ENCODE measurements at places on chromosomes 4 and X.
A peak's percentile ranks its signal among the peaks of the same experiment; 100 is the strongest.

- DNase-seq, result peak; percentile 26
Observed at GRCh38 chr4:69830560-69831269, 29.2 kb downstream of the SULT1E1 start.

DNA sequence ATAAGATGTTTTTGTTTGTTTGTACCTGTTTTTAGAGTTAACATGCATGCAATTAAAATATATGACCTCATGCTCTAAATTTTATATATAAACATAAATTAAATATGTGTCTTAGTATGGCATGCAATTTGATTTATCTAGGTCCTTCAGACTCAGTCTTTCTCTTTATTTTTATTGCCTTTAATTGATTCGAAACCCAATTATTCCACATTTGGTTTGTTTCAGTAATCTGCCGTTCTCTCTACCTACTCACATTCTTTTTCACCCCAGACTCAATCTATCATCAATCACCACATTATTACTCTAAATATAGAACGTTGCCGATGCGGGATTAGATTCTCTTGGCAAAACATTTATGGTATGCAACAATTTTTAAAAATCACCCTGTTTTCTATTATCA, 1492.8 kb downstream of the RAPGEF2 start:
- DNase-seq, result no peak

GRCh38 chr4:97367878-97368277, 775.4 kb downstream of the STPG2 start:
- peak; percentile 11 for DNase-seq

DNA sequence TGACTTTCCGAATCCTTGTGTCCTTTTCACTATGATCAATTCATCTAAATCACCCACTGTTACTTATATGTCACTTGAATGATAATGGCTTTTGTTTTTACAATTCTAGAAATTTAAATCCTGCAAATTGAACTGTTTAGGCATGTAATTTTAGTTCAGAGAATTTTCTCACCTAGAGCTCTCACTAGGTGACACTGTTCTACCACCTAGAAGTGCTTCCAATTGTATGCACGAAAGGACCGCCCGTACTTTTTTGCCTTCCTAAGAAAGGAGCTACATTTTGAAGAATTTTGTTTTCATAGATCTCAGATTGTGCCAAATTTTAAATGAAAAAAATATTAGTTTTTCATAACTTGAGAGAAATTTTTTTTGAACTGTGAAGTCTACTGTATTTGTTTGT, 481.6 kb upstream of the FSTL5 start:
- DNase-seq, result peak; percentile 7

- DNase-seq, result no peak
Observed at GRCh38 chr4:20251031-20251795, 492 bp upstream of the SLIT2 start.

DNA sequence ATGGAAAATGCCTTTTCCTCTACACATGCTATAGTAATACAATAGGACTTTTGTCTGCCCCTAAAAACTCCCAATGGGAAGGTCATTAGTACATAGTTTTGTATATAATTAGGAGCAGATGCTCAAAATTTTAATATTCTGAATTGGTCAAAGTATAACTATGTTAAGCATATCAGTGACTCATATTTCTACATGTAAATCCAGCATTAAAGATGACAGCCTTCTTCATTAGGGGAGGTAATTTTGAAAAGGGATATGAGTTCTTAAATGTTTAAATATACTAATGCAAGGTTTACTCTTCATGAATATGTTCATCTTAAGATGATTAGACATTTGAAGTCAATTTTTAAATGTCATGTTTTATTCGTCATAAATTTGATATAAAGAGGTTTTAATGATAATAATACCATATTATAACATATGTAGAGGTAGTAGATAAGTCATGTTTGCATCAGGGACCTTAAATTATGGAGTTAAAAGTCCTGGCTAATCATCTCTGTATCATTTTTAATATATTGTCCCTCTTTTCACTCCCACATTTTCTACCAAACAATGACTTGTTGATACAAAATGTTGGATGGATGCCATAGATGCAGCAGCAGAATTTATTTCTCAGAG, 218.8 kb downstream of the STPG2 start:
- DNase-seq, result no peak

DNA sequence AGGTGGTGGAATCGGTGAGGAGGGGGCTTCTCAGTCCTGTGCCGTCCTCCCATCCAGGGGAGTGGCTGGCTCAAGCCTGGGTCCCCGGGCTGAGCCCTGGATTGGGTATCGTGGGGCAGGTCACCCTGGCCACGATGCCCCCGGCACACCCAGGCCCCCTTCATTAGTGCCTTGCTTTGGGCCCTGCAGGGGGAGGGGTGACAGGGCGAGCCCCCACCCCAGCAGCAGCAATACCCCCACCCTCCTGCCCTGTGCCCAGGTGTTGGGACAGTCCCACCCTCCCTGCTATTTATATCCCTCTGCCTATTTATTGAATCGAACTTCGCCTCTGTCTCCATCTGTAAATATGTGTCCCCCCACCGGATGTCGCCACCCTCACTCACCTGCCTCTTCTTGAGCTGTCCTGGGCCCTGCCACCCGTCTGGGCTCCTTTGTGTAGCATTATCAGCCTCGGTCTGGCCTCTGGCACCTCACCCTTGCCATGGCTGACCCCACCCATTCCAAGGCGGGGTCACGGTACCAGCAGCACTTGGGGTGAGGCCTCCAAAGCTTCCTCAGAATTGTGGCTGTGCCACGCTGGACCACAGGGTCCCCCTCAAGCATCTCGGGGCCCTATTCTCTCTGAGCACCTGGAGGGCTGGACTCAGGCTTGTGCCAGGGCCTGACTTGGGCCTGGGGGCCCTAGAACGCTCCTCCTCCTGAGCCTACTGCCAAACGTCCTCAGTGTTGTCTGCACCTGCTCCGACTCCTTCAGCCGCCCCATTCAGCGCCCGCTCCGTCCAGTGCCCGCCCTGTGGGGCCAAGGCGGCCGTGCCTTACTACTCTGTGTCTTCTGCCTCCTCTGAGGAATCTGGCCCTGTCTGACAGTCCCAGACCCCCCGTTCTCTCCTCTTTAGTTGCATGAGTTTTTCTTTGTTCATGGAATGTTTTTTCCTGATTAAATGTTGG, 6.1 kb downstream of the LAGE3 start:
- no peak for DNase-seq

Data from pons (tissue), 1 donor.